ENCODE measurements at places on chromosomes 5 and 9. TPM values are rescaled to one million over a fixed set of nuclear protein-coding genes. Genes with fewer than 3 reads are reported as not detected.

CARD9 gene
- polyA plus RNA-seq = 0.82 TPM

FOXD1 gene
- 0.76 TPM for polyA plus RNA-seq

TNC gene
- polyA plus RNA-seq = 43.4 TPM

- DNase-seq = no peak
These were observed 19.2 kb upstream of the EXOC3 start for GRCh38 chr5:423626-424261.

DNA sequence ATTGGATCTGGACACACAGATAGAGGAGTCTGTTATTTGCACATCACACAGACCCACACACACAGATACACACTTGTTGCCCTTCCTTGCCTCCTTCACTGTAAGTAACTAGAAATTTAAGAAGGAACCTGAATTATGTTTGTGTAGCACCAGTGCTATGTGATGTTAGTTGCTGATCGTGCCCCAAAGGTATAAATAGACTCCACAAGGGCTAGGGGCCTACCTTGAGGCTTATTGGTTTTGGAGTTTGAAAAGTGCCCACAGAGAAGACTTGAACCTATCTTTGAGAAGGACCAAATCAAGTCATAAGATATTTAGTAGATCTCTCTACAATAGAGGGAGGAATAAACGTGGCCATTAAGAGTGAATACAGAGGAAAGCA is 8.8 kb upstream of the TGFBI start:
- DNase-seq = no peak

DNA sequence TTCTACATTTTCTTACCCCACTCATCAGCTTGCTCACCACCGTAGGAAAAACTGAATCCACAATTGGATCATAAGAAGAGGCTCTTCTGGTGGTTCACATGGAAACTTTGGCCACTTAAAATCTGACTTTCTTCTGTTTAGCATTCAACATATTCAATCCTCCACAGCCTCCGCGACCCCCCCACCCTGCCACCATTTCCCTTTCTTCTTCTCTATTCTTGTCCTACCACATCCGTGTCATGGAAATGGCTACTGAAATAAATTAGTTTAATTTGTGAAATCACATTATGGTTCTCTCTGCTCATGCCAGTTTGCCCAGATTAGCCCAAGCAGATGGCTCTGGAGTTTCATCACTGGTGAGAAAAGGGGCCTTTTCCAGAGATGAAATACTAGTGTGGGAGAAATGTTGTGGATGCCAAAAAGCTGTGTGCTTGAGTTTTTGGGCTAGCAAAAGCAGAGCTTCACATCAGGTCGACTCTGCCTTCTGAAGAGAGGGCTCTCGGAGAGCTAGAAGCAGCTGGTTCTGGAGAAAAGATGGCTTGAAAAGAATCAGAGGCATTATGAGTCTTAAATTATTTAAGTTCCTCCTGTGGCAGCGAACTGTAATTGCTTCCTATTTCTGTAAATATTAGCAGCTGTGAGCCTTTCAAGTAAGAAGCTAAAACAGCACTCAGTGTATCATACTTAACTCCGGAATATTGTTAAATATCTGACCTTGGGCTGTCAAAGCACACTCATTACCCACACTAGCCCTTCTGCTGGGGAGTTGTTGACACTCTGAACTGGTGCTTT is 107.1 kb downstream of the MAT2B start:
- DNase-seq = no peak

- no peak for DNase-seq
These were observed 3.8 kb upstream of the PTGS1 start for GRCh38 chr9:122367065-122367464.

GRCh38 chr5:68415177-68416085 is 199.9 kb downstream of the PIK3R1 start:
- no peak for DNase-seq

Data from forelimb muscle (tissue), 1 donor.